ENCODE measurements at places on chromosomes 7 and 10.

- no peak for DNase-seq
These were observed 80.9 kb upstream of the DDC start for GRCh38 chr7:50646069-50646468.

- DNase-seq, result no peak
These were observed 22.6 kb downstream of the ENKUR start for GRCh38 chr10:24993237-24993958.

GRCh38 chr7:2452074-2452507 is 24.1 kb downstream of the GRIFIN start:
- no peak for DNase-seq

- no peak for DNase-seq
These were observed 50.9 kb downstream of the TFAM start for GRCh38 chr10:58436071-58436470.

DNA sequence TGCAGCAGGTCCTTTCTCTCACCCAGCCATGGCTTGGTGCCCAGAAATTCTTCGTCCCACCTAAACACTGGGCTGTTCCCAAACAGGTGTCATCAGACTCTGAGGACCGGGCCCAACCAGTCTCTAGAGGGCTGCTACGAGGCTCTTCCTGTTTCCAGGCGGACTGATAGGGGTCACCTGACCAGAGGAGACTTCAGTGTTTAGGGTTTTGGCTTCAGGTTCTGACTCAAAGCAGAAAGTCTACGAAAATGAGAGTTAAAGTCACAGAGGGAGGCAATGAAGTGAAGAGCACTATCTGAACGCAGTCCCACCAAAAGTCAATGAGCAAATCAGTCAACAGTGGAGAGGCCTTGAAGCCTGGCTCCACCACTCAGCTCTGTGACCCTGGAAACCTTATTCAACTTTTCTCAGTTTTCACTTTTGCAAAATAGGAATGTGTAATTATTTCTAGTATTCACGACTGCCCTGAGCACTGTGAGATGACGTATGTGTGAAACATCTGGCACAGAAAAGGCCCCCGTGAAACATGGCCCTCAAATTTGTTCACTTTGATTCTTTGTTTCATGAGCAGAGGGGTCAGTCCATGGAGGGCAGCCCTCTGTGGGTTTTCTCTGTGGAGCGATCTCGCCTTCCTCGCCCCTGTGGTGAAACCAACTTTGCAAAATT is 189.9 kb upstream of the PDE1C start:
- DNase-seq, result no peak

DNA sequence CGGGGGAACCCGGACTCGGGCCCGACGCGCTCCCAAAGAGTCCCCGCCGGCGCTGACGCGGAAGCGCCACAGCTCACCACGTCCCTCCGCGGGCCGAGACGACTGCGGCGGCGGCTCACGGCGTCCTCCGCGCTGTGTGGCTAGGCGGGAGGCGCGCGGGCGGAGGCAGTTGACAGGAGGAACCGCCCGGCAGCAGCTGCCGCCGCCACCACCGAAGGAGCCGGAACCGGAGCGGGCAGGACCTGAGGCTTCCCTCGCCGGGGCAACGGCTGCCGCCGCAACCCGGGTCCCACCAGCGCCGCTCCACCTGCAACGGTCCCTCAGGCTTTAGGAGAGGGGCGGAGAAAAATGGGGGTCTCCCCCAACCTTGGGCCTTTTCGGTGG is 334 bp downstream of the ZNF800 start:
- peak; percentile 18 for DNase-seq

DNA sequence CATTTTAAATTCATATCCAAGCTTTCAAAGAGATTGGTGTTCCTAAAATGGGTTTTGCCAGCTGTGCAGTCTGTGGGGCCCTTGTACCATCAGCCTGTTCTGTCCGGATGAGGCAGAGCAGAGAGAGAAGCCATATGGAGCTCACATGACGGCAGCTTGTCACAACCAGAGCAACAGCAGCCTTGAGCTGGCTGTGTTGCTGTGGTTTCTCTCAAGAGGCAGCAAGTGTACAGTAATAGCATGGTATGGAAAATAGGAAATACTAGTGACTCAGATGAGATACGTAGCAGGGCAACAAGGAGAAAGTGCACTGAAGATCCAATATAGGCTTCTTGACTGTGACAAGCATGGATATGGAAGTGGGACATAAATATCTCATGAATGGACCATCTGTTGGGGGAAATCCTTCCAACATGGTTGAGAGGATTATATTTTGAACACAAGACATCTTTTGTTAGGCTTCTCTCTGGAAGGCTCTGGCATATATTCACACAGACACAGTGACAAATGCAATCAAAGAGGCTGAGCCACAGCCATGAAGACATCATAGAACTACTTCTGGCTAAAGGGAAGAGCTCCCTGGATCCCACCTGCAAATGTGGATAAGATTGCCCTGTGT is 251.0 kb upstream of the TAC1 start:
- DNase-seq, result no peak

GRCh38 chr10:79020605-79021004 is 48.2 kb upstream of the ZMIZ1 start:
- DNase-seq, result no peak

- DNase-seq, result peak; percentile 18
These were observed 132.1 kb downstream of the NRBF2 start for GRCh38 chr10:63265222-63265617.

- DNase-seq, result no peak
These were observed 7.5 kb downstream of the SFXN2 start for GRCh38 chr10:102721954-102722353.

DNA sequence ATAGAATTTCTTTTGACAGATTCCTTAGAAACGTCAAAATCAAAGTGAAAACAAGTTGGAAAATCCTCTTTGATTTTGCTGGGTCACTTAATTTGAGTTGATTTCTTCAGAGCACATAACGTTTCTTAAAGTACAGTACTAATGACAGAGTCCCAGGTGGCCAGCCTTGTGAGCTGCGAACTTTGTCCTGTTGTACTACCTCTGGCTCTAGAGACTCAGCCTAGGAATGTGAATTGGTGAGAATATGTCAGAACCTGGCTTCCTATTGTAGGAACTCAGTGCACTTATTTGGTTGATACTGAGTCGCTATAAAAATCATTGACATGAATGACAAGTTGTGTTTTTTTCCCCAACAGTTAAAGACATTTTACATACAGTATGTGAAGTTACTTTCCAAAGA is 20.2 kb downstream of the SDK1 start:
- no peak for DNase-seq

- peak; percentile 59 for DNase-seq
These were observed 27.6 kb upstream of the MKRN1 start for GRCh38 chr7:140506788-140507464.

- no peak for DNase-seq
These were observed 218.1 kb downstream of the MAD1L1 start for GRCh38 chr7:2014391-2015241.

GRCh38 chr10:124354411-124355382 is 64.0 kb downstream of the OAT start:
- no peak for DNase-seq

GRCh38 chr7:111987886-111988285 is 218.3 kb downstream of the DOCK4 start:
- DNase-seq, result no peak

DNA sequence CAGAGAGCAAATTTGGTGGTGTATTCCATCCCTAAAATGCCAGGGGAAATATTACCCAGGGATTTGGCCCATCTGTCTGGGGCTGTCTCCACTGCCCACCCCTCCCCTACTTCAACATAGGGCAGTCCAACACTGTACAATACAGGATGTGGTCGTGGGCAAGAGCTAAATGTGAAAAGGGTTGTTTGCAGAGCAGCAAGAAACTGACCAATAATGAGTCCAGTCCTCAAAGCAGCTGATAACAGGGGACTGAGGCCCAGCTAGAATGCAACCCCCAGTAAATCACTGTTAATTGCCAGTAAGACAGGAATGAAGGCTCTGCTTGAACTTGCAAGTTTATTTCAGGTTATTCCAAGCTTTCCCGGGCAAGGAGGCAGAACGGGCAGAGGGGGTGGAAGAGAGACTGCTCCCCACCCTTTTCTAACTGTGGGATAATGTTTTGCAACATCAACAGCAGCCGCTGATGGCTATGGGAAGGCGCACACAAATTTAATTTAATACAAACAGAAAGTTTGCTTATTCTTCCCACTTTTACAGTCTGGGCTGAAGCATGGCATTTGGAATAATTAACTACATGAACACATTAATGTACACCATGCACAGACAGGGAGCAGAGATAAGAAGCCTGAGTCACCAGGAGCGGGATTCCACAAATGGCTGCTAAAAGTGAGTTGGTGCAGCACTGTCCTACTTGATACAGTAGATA is 36.8 kb downstream of the AFAP1L2 start:
- DNase-seq, result no peak

- no peak for DNase-seq
These were observed 215.8 kb downstream of the SKAP2 start for GRCh38 chr7:26648554-26648953.

DNA sequence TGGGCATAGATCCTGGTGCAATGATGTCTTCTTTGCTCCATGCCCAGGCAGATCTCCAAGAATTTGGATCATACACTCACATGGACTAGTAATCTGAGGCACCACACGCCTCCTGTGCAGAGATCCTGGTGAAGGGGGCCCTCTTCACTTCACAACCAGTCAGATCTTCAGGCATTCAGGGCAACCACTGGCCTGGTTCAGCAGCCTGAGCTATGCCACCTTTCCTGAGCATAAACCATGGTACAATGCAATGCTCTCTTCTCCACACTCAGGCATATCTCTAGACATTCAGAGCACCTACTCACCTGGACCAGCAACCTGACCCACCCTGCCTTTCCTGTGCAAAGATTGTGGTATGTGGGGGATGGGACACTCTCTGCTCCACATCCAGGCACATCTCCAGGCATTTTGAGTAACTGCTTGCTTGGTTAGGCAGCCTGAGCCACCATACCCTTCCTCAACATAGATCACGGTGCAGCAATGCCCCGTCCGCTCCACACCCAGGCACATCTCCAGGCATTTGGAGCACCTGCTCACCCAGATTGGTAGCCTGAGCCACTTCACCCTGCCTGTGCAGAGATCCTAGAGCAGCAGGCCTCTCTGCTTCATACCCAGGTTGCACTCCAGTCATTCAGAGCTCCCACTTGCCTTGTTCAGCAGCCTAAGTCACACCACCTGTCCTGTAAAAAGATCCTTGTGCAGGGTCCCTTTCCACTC is 532.2 kb upstream of the STEAP1 start:
- no peak for DNase-seq

DNA sequence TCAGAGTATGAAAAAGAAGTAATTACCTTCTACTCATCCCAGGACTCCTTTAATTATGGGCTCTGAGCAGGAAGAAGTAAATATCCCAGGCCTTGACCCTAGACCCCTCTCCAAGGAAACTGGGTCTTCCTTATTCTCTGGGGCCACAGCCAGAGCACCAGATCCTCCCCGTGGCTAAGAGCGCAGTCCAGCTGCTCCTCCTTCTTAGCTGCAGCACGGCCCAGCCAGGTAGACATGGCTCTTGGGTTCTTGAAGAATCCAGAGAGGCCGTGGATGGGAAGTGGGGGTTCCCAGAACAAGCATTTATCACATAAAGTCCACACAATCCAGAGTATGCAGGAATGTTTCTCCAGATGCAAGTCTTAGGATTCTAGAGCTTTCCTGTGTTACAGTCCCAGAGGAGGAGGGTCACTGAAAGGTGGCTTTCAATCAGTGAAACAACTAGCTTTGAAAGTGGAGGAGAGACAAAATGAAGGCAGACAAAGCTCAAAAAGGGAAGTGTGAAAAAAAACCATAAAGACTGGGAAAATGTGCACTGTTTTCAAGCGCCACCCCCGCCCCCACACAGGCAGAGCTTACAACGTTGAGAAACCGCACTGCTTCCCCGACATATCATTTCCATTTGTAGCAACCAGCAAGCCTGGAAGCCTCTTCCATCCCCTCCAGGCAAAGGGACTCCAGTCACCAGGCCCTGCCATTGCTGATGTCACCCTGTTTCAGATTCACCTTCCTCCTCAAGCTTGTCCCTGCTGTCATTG is 396.5 kb upstream of the MKI67 start:
- DNase-seq, result no peak

DNA sequence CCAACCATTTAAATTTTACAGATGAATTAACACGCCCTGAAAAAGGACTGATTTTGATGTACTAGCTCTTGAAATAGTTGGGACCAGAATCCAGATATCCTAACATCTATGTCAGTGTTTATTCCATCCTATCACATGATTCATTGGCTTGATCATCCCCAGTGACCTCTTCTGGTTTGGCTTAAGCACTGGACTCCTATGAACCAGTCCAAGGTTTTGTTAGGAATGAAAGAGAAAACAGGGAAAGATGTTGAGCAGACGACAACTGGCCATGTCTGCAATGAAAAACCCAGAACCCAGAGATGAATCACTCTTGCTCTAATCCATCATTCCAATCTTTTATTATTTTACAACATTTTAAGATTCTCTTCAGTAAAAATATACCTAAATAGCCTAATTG is 1080.9 kb downstream of the SORCS1 start:
- no peak for DNase-seq

GRCh38 chr7:117873310-117874190 is at the start of gene CTTNBP2:
TSS of gene CTTNBP2 (minus strand) at chr7:117873441. CDS start at chr7:117873415, 26 bp downstream.
- DNase-seq, result peak; percentile 48

DNA sequence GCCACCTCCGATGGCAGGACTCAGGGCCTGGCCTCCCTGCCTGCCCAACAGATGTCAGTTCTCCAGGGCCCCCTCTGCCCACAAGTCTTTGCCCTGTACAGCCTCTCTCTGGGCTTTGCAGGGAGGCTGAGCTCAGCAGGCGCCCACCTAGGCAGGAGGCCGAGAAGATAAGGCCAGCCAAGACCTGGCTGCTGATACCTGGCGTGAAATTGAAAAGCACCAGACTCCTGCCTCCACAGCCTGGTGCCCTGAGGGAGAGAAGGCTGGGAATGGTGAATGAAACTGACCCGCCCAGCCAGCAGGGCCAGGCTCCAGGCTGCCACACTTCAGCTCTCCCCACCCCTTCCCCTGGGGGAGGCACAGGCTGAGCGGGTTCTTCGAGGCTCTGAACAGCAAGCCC is 145.8 kb downstream of the CDH23 start:
- no peak for DNase-seq

DNA sequence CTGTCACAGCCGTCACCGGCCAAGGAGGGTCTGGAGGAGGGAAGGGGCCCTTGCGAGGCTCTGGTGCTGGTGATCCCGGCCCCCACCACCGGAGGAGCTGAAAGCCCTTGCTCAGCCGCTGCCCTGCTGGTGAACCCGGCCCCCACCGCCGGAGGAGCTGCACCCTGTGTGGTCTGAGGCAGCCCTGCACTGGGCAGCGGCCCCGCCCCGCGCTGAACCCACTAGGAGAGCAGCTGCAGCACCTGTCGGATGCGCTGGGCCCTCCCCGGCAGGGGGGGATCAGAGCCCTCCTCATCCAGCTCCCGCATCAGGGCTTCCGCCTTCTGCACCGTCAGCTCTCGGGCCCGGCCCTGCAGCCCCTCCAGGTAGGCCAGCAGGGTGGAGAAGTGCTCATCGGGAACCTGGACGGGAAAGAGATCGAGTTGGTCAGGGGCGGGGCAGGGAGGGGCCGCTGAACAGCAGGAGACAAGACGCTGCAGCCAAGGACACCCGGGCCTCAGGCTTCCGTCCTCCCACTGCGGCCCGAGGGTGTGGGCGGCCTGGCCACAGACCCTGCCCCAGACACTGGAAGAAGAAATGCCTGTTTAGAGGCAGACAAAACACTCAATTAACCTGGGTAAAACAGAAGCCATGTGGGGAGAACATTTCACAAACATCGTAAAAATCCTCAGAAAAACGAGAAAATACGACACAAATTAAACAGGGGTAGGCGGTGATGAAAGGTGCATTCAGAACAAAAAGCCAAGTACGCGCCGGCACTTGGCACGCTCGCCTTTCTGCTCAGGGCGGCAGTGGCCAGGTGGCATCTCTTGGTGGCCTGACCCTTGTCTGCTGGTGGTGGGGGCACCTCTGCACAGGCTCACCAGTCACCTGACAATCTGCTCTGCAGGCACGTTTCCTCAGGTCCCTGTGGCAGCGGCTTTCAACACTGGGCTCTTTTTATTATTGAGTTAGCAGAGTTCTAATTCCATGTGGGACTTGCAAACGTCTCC is 14.7 kb downstream of the CYP2W1 start:
- DNase-seq, result no peak

All from NT2/D1 (cell line).